Natural killer cell treated with Interleukin-12 subunit alpha and Interleukin-12 subunit beta and Interleukin-15 and Interleukin-18, amount 100 ng/mL, for 72 hours (primary cell): ENCODE measurements at places on chromosomes 5 and 9. TPM values are rescaled to one million over a fixed set of nuclear protein-coding genes. Genes with fewer than 3 reads are reported as not detected.

FBXO4 gene
- 10.8 TPM for total RNA-seq

SGCD gene
- not detected for total RNA-seq

DNA sequence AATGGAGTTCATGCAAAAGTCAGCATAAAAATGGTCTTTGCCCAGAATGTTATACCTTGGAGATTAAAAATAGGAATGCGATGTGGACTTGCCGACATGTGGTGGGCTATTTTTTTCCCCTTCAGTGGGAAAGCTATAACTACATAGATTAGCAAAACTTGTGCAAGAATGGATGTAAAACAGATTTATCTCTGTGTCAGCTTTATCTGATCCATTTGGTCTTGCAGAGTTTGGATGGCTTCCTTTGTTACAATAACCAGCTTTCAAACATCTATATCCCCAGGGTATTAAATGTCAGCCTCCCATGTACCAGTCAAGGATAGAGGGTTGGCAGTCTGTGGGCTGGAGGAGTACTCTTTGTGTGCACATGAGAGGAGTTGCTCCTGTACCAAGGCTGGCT is 284.9 kb downstream of the TMEM38B start:
- DNase-seq, result no peak

DNA sequence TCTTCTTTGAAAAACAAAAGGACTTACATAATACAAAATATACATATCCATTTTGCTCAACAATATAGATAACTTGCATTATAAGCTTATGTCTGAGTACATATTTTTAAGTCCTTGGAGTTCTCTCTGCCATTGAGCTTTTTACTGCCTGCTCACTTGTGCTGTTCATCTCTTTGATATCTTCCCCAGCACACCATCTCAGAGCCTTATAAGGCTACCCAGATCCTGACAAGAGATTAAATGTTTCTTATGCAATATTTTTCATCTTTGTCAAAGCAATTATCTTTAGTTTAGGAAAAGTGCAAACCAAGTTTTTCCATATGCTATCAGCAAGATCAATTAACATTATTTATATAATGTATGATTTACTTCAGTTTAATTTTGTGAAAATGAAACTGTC is 60.7 kb upstream of the ITGA1 start:
- no peak for DNase-seq

DNA sequence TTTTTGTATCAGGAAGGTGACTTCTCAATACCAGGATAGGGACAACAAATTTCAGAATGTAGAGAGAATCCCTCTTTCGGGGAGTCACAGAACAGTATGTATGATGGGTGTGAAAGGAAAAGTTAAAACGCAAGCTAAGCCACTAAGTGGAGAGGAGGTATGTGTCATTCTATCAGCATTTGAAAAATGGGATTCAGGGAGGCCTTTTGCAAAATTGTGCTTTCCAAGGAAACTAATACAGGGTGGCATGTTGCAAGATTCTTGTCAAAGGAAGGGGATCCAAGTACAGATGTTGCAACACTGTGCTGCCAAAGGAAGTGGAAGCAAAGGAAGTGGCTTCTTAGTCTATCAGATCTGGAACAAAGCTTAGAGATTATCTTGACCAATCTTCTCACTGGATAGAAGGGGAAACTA is 12.6 kb upstream of the TNIP1 start:
- DNase-seq, result peak; percentile 71

SLC23A1 gene
- 0.78 TPM for total RNA-seq

DNA sequence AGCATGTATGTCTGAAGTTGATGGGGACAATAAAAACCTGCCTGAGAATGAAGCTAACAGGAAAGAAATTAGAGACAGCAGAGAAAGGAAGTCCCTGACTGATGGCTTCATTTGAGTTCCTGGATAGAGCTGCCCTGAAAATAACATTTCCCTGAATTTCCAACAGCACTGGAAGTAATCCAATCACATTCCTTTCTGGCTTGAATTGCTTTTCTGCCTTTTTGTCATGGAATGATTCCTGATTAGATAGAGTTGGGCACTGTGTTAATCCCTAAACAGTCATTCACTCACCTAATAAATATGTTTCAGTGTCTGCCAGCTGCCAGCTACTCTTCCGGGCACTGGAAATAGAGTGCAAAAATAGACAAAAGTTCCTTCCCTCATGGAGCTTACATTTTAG is 30.0 kb upstream of the SH3RF2 start:
- DNase-seq, result no peak

- DNase-seq, result no peak
These were observed 1.4 kb upstream of the NFX1 start for GRCh38 chr9:33288828-33289483.

EPB41L4B gene
- total RNA-seq, result 0.14 TPM

GRCh38 chr9:81598811-81599210 is 90.5 kb downstream of the TLE1 start:
- no peak for DNase-seq

GRCh38 chr5:102807878-102808502 is 52.9 kb downstream of the PAM start:
- DNase-seq, result no peak

DNA sequence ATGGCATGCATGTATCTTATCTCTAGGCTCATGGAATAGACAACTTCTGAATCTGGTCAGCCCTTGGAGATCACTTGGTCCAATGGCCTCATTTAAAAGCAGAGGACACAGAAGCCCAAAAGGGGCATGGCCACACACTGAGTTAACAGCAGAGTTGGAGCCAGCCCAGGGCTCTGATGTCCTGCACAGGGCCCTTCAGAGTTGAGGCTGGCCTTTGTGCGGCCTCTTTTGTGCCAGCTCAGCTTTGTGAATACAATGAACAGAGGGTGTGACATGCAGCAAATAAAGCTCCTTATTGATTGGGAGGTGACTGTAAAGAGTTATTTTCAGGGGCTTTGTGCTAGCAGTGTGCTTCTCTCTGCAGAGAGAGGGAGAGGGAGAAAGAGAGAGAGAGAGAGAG is 150.1 kb upstream of the STK32A start:
- DNase-seq, result no peak

DNA sequence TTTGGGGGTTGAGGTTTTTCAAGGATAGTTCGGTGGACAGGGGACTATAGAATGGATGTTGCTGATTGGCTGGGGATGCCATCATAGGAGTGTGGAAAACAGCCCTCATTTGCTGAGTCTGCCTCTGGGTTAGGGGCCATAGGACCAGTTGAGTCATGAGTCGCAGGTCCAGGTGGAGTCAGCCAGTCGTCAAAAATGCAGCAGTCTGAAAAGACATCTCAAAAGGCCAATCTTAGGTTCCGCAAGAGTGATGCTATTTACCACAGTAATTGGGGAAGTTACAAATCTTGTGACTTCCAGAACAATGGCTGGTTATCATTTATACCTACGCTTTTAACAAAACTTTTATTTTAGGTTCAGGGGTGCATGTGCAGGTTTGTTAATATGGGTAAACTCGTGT is 276.0 kb upstream of the DMRT1 start:
- DNase-seq, result no peak

- DNase-seq, result no peak
These were observed 536.9 kb downstream of the CDH12 start for GRCh38 chr5:22316294-22316693.

DOCK2 gene
- 526 TPM for total RNA-seq

- peak; percentile 80 for DNase-seq
These were observed 733 bp downstream of the HSPA4 start for GRCh38 chr5:133052317-133053175.

NEUROG1 gene
- not detected for total RNA-seq

DNA sequence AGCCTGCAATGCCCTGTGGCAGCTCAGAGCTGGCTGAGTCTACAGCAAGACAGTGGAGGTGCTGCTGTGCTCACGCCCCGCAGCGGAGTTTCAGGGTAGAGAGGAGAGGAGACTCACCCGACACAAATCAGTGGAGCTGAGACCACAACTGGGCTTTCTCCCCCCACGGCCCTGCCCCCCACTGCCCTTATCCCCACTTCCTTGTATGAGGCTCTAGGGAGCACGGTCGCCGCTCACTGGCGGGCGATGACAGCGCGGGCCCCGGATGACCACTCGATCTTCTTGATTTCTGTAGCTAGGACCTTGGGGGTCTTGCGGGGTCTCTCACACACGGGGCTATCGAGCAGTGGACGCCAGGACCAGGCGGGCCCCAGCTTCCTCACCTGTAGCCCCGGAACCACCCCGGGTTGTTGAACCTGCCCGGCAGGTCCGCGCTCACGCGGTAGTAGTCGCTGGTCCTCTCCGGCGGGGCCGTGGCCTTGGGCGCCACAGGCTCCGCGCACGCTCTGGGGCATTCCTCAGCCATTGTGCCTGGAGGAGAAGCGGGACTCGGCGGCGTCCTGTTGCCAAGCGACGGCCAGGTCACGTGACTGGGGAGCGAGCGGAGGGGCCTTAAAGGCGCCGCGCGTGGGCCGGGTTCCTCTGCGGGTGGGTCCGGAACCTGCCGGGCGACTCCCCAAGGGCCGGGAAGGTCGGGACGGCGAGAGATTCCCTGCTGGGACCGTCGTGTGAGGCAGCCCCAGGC is 984 bp upstream of the MRPS2 start:
- peak; percentile 93 for DNase-seq

GRCh38 chr9:73434826-73435225 is 283.2 kb downstream of the ANXA1 start:
- no peak for DNase-seq

IARS1 gene
- 138 TPM for total RNA-seq

DNA sequence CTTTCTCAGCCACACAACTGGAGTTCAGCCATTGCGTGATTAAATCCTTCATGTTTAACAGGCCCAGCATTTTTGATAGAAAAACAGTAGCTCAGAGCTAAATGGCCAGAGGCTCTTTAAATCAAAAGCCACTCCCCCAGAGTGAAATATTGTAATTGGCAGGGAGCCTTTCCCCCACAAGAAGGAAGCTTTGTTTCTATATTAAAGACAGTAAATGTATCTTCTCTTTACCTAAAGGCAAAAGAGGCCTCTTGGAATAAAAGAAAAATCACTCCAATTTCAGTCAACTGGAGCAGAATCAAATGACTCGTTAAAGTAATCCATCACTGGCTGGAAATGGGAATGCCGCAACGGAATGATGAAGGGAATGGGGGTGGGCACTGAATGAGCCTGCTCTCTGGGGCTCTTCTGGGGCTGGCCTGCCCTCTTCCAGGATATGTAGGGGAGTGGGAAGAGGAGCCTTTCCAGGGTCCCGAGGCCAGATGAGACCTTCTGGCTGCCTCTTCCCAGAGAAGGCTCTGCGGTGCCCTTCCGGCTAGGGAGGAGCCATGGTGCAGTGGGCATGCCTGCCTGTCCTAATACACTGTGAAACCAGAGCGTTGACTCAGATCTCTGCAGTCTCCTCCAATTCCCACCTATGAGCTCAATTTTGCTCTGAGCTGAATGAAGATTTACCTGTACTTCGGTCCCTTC is 45.2 kb downstream of the ANKDD1B start:
- no peak for DNase-seq

ISL1 gene
- total RNA-seq, result not detected

DNA sequence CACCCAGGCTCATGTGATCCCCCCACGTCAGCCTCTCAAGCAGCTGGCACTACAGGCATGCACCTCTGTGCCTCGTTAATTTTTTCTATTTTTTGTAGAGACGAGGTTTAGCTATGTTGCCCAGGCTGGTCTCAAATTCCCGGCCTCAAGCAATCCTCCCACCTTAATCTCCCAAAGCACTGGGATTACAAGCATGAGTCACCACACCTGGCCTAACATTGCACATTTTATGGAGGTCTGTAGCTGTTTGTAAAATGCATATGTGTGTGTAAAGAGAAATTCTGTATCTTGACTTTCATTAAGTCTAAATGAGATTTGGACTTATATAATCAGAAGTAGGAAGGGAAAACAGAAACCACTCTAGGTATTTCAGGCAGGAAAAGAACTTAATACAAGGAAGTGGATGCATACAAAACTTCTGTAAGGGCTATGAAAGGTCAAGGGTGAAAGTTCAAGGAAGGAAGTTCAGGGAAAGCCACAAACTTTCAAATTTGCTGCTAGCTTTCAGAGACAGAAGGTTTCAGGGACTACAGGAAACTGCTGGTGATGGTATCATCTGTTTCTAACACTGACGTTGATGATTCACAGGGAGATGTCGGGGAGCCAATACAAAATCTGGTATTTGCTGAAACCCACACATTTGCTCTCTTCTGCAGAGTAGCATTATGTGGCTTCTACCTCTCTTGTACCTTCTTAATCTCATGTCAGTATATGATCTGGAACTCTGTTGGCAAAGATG is 209.4 kb downstream of the PIK3R1 start:
- DNase-seq, result no peak

DNA sequence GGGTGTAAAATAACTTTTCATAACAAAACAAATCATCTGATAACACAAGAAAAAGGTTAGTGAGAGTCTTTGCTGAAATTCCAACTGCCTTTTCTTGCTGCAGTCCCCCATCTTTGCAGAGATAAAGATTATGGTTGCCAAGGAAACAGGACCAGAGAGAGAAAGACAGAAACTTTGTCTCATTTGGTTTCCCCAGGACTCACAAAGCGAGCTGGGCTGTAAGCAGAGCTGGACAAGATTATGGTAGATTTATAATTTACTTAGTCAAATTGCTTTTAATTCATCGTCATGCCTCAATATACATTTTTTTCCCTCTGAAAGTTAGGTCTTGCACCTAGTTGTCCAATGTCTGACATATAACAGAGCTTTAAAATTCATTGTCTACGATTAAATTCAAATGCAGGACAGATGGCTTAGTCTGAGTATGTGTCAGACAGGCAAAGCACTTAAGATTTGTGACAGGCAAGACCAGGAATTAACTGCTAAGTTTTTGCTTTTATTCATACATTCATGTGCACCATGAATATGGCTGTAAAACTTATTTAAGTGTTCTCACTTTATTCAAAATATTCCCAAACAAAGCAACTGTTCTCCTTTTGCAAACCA is 17.4 kb downstream of the ENC1 start:
- no peak for DNase-seq

GRCh38 chr5:122707796-122708195 is 67.1 kb upstream of the SNX2 start:
- no peak for DNase-seq

PCDHB11 gene
- total RNA-seq, result not detected

DNA sequence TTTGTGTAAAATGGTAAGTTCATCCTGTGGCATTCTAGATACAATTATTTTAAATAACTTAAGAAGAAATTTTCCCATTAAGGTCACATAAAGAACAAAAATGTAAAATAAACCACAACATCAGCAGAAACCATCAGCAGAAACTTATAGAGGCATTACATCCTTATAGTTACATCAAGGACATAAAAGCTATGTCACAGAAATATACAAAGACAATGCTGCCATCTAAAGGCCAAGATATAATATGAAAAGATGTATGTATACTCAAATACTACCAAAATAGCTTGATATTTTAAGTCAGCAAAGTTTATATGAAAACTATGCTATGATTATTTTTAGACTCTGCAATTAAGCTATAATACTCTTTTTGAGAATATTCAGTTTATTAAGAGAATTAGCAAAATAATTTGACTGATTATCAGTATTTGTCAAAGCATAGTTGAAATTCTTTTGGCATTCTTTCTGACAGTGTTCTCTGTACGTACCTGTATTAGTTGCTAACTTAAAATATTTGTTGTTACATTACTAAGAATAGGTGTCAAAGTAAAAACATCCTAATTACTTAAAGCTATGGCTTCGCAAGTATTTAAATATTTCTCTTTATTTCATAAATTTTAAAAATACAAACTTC is 36.2 kb downstream of the FBXL17 start:
- no peak for DNase-seq
